ENCODE measurements at places on chromosomes 2 and 18.

GRCh38 chr2:47198985-47199451 is 43.9 kb upstream of the STPG4 start:
- DNase-seq: no peak

DNA sequence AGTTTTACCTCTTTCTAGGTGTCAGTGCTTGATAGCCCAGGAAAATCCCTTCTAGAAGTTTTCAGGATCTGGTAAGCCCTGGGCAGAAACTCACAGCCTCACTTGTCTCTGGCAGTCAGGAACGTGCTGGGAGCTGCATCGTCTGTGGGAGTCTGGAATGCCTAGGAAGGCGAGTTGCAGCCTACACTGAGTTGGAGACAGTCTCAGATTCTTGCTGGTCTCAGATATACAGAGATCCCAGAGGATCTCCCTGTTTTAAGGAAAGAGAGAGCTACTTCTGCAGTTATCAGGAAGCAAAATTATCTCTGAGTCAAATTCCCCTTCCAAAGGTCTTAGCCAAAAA is 104.4 kb upstream of the CDC42EP3 start:
- no peak for DNase-seq

- peak; percentile 28 for DNase-seq
Observed at GRCh38 chr18:6203791-6204190, 210.9 kb downstream of the L3MBTL4 start.

- no peak for DNase-seq
Observed at GRCh38 chr2:30747206-30747605, 60.0 kb downstream of the CAPN13 start.

- no peak for DNase-seq
Observed at GRCh38 chr2:105272176-105272575, 30.6 kb downstream of the GPR45 start.

DNA sequence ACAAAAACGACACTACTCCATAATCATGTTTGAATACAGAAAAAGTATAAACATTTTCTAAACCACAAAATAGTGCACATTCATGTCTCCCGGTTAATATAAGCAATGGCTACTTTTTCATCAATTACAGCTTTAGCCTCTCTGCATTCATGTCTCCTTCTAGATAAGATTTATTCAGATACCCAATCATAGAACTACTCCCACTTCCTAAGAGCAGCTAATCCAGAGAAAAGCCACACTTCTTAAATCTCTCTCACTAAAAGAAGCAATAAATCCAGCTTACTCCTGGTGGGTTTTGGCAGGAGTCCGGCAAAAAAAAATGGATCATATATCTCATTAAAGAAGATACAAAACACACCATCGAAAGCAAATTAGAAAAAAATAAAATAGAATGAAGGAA is 20.1 kb downstream of the DSEL start:
- DNase-seq: no peak

GRCh38 chr2:71832388-71832787 is 315.3 kb downstream of the CYP26B1 start:
- no peak for DNase-seq

DNA sequence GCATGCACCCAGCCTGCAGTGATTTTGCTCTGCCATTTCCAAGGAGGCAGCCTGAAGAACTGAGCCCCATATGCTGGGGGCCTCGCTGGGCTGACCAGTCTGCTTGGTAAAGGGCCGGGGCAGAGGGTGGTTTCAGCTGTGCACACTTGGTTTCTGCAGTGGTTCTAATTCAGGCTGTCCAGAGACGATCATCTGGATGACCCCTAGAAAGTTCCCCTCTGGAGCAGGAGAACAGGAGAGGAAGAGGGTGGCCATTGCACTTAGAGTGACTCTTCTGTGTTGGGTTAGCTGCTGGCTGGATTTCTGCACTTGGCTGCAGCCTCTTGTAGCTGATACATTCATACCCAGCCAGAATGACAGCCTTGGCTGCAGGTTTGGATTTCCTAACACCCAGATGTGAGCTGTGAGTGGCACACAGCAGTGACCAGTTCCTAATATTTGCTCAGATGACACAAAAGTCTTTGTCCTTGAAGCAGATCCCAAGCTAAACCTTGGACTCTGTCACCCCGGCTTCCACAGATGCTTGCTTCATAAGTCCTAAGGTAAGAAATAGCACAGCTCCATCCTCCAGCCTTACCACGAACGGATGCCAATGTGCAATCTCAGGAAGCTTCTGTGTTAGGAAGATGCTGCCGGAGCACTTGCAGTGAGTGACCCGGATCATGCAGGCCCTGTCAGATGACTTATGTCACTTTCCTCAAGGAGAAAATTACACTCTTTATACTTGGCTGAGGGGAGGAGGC is 105.6 kb downstream of the HNRNPLL start:
- no peak for DNase-seq

DNA sequence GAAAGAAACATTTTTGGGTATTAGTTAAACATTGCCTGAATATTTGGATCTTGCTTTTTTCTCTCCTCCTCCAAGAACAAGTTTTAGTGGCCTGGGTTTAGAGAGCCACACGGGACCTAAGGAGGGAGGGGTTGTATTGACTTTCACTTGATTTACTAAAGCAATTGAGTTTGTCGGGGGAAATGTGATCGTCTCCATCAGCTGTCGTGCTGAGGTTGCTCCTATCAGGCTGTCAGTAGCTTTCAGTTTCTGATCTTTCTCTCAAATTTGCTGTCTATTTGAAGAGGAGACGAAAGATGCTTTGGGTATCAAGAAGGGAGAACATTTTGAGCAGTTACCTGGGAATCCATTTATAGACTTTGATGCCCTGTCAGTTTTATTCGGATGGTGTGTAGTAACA is 106.0 kb downstream of the SETBP1 start:
- DNase-seq: no peak

GRCh38 chr2:233981574-233982420 is 64.6 kb downstream of the TRPM8 start:
- no peak for DNase-seq

DNA sequence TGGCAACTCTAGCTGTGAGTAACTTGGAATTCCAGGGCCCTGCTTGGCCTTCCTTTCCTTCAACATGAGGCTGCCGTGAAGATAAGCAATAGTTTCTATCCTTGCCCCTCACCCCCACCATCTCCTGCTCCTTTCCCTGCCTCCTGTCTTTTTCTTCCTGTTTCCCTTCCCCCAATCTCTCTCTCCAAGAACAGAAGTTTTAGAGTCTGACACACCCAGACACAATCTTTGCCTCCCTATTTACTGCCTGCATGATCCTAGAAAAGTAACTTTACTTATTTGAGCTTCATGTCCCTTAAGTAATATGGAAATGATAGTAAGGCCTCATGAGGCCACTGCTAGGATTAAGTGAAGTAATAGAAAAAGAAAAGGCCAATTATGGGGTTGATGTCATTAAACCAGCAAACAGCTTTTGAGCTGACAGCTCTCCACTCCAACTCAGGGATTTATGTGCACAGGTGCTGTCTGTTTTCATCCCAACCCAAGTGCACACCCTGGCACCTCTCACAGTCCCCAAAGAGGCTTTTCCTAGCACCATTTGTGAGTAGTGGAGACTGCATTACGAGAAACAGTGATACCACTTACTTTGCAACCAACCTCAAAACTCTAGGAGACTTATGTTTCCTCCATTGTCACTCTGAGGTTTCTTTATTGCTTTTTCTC is 123.7 kb upstream of the SIX3 start:
- no peak for DNase-seq

DNA sequence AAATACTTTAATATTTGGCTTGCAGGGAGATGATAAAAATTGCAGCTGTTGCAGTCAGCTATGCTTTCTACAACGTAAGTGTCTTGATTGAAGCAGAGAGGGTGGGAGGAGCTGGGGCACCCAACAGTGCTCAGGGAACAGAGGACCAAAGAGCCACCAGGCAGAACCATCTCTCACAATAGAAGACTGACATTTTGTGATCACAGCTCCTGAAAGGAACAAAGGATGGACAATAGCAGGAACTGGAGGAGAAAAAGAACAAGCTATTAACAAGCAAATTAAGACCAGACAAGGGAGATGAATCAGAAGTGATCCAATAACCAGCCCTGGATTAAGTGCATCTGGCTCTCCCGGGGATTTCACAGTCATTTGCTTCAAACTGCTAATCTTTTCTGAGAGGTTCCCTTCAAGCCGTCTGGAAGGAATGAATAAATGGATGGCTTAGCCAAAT is 65.7 kb upstream of the SMAD2 start:
- no peak for DNase-seq

GRCh38 chr2:37614061-37614738 is 57.2 kb downstream of the CDC42EP3 start:
- no peak for DNase-seq

- DNase-seq: no peak
Observed at GRCh38 chr2:240320204-240320993, 115.1 kb upstream of the GPC1 start.

DNA sequence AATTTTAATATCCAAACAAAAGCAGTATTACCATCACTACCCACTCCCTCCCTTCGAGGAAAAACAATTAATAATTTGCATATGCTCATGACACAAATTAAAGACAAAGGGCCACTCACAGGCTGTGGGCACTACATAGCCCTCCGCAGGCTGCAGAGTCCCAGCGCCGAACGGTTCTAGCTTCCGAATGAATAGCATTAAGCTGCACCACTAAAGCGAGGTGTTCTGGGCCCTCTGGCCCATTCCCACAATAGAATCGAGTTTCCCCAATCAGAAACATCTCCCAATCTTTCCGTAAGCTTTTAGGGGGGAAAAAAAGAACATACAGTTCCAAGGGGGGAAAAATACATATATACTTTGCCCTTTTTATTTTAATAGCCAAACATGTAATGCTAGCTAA is 14.5 kb upstream of the SIX3 start:
- DNase-seq: no peak

DNA sequence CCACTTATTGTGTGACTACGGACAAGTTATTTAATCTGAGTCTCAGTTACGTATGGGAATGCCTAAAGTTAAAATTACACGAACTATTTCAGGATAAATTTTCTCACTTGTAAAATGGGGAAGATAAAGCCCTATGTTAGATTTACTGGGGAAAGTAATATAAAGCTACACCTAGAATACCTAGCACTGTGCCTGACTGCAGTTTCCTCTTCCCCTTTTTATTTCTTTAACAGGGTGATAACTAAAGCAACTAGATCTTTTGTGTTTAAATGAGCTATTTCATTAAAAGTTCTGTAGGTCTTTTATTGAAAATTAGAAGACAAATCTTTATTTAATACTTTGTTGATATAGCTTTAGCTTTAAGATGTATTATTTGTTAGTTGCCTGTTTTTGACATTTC is 5.0 kb downstream of the B3GNT2 start:
- no peak for DNase-seq

- DNase-seq: no peak
Observed at GRCh38 chr2:134120733-134121630, 132.9 kb upstream of the MGAT5 start.

DNA sequence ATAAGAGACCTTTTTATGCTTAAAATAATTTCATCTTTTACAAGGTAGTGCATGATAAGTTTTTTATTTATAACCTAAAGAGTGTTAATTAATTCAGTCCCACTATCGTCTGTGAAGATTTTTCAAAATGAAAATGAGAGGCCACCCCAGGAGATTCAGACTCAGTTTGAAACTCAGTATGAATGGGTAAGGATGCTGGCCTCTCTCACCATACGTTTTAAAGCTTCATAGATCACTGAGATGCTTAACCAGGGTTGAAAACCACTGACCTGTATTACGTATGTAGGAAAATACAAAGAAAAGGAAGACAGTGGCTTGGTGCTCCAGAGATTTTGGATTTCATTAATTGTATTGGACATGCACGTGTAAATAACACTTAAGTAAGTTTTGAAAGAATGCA is 278.7 kb downstream of the FSIP2 start:
- DNase-seq: no peak

- DNase-seq: no peak
Observed at GRCh38 chr2:180289627-180290026, 282.5 kb upstream of the CWC22 start.

DNA sequence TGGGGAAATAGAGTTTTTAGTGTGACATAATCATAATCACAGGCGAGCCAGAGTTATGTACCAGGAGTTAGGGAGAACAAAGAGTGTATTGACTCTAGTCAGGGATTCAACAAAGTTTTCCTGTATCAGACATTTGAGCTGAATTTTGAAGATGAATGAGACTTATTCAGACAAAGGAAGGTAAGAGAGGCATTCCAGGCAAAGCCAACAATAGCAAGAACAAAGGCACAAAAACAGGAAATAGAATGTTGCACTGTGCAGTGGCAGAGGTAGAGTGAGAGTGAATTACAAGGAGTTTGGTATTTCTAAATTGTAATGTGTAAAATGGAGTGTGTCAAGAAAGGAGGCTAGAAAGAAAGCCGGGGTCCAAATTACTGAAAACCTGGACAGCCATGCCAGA is 156.2 kb downstream of the CCDC148 start:
- DNase-seq: no peak

DNA sequence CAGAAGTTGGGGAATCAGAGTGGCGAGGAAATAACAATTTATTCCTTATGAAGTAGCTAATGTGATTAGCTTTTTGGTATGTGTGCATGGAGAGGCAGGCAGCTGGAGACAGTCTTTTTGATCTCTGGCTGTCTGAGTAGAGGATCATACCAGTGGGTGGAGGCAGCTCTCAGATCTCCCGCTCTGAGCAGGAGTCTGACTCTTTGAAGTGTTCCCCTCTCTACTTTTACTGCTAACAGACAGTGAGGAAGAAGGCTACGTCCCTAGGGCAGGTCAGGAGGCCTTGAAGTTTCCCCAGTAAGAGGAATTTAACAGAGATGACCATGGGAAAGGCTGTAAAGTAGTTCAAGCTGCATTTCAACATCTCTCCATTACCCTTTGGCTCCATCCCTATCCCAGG is 111.9 kb upstream of the REG3A start:
- no peak for DNase-seq

DNA sequence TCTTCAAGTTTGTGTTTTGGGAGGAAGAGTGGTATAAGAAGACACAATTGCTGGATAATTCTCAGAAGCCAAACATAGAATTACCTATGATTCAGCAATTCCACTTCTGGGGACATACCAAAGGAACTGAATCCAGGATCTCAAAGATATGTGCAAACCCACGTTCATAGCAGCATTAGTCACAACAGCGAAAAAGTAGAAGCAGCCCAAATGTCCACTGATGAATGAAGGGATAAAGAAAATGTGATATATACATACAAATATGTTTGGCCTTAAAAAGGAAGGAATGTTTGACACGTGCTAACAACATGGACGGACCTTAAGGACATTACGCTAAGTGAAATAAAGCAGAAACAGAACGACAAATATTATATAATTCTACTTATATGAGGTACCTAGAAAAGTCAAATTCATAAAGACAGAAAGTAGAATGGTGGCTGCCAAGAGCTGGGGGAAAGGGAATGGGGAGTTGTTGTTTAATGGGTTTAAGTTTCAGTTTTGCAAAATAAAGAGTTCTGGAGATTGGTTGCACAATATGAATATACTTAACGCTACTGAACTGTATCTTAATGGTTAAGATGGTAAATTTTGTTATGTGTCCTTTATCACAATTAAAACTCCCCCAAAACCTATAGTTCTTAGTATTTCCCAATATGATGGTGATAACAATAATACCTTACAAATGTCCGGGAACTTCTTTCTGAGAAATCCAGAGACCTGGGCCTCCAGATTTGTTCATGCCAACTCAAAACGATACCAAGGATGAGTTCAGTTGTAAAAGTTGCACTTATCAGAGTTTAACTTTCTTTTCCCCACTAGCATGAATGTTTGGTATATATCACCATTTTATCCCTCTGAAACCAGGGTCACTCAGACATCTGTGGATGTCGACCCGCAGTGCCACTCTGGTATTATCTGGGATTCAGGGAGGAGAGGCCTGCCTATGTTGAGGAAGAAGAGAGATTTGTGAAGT is 33.7 kb upstream of the WIPF1 start:
- no peak for DNase-seq

Measured in NCI-H2029 treated with DMSO at 0.1 percent for 48 hours (cell line).